Urinary bladder (tissue), 4 donors: ENCODE measurements at places on chromosomes 1 and 21. TPM values are rescaled to one million over a fixed set of nuclear protein-coding genes. Genes with fewer than 3 reads are reported as not detected.

- DNase-seq: no peak
Measured at GRCh38 chr1:29653034-29653810, 416.9 kb downstream of the PTPRU start.

Gene CNR2
- total RNA-seq: 0.11 TPM

- DNase-seq: no peak
Measured at GRCh38 chr1:92840600-92840999, 8.8 kb downstream of the RPL5 start.

DNA sequence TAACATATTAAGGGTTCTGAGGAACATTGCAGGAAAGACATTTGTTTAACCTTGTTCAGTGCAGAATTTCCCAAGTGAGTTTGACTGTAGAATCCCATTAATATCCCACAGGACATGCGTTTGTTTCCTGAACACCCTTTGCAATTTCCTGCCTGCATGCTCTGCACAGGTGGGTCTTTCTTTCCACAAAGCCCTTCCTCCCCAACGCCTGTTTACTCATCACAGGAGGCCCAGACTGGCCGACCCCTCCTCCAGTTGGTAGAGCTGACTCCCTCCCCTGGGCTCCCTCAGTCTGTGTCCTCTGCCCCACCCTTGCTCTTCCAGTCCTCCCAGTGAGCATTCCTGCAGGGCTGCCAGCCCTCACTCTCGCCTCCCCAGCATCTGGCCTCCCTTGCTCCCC lies 47.5 kb upstream of the CTPS1 start:
- DNase-seq: no peak

GRCh38 chr21:36773117-36773516 lies 74.2 kb downstream of the SIM2 start:
- no peak for DNase-seq
